ENCODE measurements at places on chromosomes 1 and 21.

GRCh38 chr1:6386371-6386949 lies 7.1 kb downstream of the ACOT7 start:
- DNase-seq: no peak

DNA sequence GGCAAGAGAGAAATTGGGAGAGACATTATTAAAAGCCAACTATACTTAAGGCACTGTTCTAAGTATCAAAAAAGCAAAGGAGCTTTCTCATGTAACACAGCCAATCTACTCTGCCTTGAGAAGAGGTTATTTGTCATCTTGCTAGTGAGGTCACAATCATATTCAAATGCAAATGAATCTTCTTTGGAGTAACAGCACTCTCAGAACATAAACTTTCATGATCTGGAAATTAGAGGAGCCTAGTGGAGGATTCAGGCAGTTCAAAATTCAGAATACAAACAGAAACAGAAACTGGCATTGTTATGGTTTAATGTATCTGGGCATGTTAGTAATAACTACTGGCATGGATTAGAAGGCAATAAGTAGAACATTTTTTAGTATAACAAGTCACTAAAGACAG lies 57.4 kb downstream of the ARID4B start:
- no peak for DNase-seq

DNA sequence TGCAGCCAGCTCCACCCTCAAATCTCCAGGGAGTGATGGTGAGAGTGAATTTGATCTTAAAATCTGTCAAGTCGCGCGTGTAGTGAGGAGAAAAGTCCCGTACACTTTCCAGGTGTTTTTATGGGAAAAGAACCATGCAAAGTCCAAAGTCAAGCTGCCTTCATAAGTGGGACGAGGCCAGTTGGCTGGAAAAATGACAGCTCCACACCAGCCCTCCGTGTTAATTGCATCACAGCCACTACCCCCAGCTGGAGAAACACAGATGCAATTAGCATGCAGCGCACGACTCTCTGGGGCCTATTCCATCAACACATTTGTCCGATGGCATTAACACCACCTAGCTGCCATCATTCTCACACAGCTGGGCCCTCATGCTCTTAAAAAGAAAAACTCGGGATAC lies 68.4 kb downstream of the KLHDC7A start:
- DNase-seq: no peak

DNA sequence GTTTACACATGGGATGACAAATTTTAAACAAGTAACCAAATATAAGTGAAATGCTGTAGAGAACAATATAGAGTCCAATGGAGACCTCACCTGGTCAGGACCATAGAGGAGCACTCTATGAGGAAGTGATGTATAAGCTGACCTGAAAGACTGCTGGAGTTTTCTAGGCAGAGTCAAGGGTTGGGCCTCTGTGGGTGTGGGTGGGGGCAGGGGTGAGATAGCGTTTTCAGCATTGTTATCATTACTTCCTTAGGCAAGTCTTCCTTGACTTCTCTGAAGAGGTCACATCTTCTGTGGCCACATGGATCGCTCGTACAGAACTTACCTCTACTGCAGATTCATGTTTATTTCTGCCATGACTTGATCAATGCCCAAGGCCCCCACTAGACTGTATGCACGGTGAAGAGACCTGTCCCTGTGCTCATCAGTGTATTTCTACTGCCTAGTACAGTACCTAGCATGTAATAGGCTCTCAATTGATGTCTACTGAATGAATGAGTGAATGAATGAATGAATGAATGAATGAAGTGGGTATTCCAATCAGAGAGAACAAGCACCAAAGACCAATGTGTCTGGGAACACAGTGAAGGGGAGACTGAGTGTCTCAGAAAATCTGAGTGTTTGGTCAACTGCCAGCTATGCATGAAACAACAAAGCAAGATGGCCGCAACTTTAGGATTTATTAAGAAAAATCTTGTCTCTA lies 116.5 kb downstream of the RNF220 start:
- DNase-seq: no peak

GRCh38 chr1:28392027-28392652 lies 22.6 kb downstream of the PHACTR4 start:
- no peak for DNase-seq

GRCh38 chr1:11037740-11038182 lies 9.3 kb downstream of the MASP2 start:
- DNase-seq: peak; percentile 82

- DNase-seq: no peak
Observed at GRCh38 chr1:155424091-155424490, 103.4 kb downstream of the RUSC1 start.

DNA sequence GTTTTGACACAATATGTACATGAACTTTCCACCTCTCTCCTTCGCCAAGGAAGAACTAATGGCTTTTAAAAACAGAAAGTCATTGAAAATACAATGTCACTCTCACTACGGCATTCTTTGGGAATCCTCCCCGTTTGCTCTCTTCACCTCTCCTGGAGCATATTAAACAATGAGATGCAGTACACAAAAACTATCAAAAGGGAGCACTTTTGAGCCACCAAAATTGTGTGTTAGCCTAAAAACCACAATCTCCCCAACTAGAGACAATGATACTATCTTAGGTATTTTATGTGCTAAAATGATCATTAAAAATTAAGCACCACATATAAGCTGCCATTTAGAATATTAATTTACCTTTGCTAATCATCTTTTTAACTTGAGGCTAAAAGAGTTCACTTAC lies 425.5 kb downstream of the KCTD3 start:
- DNase-seq: no peak

- no peak for DNase-seq
Observed at GRCh38 chr1:3795453-3796214, 664 bp downstream of the LRRC47 start.

- DNase-seq: no peak
Observed at GRCh38 chr1:157948312-157949073, 45.0 kb upstream of the KIRREL1 start.

- no peak for DNase-seq
Observed at GRCh38 chr21:46189959-46190490, 5.8 kb upstream of the SPATC1L start.

- peak; percentile 39 for DNase-seq
Observed at GRCh38 chr1:230310381-230311163, 115.6 kb downstream of the PGBD5 start.

- DNase-seq: peak; percentile 66
Observed at GRCh38 chr1:168225476-168226190, at the start of gene SFT2D2. Gene SFT2D2, plus strand, starts transcription at chr1:168226004. Its CDS starts 76 bp downstream, at chr1:168226080.

DNA sequence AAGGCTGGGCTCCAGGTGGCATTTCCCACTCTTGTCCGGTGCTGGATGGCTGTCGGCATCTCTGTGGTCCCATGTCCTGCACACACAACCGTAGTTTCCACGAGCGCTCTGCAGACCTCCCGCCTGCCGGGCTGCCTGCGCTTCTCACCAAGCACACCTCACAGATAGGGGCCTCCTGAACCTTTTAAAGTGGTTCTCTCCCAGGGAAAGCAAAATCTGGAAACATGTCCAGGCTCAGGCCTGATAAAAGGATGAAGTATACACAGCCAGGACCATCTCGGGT lies 46.2 kb downstream of the CAPN9 start:
- no peak for DNase-seq

DNA sequence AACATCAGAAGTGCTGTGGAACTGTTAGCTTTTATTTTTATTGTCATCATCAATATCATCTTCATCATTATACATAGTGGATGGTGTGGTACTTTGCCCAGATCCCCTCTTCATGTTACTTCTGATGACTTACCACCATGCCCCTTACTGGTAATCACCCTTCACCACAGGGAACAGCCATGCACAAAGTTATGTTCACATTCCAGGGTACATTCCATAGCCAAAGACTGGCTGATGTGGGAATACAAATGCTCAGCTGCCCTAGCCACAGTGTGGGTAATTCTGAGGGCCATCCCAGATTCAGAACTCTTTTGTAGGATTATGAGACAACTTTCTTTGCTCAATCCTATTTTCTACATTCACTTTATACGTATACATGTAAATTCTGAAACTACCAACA lies 691.3 kb upstream of the CXADR start:
- DNase-seq: no peak

DNA sequence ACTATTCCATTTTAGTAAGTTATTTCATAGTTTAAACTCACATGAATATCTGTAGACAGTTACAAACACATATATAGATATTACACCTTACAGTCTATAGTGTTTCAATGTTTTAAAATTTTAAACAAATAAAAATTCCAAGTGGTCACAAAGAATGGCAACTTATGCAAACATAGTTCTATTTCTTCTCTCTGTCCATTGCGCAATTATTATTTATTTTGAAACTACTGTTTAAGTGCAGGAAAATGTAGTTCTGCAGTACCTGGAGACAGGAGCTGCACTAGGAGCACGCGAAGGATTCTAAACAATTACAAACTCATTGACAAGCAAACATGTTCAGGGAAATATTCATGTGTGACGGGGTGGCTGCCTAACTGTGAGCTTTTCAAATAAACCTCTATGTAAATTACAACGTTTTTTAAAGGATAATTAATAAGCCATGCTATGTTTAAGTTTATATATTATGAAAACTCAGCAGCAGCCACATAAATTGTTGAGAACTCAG lies 312.0 kb upstream of the DUSP10 start:
- no peak for DNase-seq

DNA sequence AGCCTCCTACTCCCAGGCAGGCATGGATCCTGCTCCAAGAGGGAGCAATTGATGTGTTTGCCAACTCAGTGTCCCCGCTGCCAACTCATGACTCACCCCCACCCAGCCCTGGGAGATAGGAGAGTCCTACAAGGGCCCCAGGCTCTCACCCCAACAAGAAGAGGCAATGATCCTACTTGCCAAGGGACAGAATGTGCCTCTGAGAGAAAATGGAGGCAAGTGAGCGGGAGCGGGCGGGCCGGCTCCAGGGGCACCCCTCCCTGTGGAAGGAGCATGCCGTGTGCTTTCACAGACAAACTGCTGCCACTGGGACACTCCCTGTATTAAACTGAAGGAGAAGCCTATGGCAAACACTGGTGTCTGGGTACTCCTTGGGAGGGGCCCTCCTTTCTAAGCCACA lies 16.7 kb downstream of the PKP1 start:
- no peak for DNase-seq

DNA sequence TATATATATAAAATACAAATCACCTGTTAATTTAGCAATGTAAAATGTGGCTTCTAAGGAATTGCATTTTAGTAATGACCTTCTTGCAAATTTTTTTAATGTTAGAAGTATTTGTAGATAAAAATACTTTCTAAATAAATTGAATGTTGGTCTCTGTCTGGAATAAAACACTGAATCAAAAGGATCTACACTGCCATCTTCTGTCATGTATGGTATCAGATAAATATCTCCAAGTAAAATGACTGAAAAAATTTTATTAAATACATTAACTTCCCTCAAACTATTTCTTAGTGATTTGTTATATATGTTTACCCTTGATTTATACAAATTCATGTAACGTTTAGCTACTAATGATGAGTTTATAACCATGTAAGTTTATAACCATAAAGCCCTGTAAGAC lies 2029.3 kb downstream of the MRPL39 start:
- no peak for DNase-seq

GRCh38 chr1:220339581-220339980 lies 67.3 kb upstream of the RAB3GAP2 start:
- no peak for DNase-seq

DNA sequence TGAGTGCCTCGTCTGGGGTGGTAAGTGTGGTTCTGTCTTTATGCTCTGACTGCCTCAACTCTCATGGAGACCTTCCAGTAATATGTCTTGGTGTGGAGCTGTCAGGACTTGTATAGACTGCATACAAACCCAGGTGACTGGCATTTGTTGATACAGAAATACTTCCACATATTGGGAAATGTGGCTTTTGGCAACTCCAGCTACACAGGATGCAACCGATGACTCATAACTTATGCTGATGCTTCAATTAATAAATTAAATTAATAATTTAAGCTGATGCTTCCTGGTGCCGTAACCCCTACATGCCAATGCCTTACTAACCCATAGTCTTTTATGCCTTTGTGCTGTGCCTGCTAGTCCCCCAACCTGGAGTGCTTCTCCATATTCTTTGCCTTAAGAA lies 72.3 kb upstream of the ARTN start:
- no peak for DNase-seq
